Activated CD4-positive, alpha-beta T cell treated with anti-CD3 and anti-CD28 coated beads for 36 hours (primary cell): ENCODE measurements at places on chromosomes 3 and 15.

- peak; percentile 58 for DNase-seq
These were observed 497 bp upstream of the RPLP1 start for GRCh38 chr15:69451951-69452691.

DNA sequence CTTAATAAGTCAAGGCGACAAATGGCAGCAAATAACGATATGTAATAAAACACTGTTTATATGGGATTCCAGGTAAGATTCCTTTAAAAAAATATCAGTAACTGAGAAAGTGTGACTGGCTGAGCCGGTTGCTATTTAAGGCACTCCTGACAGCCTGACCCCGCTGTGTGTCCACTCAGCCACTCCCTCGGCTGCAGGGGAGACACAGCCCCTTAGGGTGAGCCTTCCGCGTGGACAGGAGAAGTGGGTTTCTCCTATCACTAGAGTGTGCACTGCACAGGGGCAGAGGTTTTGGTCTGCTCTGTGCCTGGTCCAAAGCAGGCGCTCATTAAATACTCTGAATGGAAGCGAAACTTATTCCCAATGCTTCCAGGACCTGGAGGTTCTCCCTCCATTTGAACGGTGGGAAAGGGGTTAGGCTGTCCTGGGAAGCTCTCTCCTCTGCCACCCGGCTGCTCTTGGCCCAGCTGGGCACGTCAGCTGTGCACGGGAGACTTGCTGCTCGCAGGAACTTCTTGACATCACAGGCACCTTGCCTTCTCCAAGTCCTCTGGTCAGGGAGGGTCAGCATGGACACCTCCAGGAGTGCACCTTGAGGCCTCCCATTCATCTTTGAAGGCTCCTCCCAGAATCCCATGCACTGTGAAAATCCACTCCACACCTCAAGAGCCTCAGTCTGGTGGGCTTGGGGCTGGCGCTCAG is 43.3 kb upstream of the SLCO2A1 start:
- DNase-seq: no peak

DNA sequence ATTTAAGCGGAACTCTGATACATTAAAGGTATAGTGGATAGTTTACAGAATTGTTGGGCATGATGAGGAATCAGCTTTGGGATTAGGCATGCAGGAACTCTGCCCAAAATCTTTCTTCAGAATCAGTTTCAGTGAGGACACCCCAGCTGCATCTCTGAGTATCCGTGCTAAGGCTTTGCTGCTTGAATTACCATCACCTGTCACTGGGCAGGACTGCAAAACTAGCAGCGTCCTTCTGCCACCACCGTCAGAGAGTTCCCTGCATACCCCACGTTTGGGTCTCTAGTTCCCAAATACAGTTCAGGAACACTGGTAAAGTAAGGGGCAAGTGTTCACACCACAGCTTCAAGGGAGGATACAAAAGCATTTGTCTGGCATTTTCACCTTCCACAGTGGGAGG is 164.6 kb upstream of the ARHGEF26 start:
- no peak for DNase-seq

GRCh38 chr3:149023951-149024350 is 32.6 kb downstream of the GYG1 start:
- no peak for DNase-seq

DNA sequence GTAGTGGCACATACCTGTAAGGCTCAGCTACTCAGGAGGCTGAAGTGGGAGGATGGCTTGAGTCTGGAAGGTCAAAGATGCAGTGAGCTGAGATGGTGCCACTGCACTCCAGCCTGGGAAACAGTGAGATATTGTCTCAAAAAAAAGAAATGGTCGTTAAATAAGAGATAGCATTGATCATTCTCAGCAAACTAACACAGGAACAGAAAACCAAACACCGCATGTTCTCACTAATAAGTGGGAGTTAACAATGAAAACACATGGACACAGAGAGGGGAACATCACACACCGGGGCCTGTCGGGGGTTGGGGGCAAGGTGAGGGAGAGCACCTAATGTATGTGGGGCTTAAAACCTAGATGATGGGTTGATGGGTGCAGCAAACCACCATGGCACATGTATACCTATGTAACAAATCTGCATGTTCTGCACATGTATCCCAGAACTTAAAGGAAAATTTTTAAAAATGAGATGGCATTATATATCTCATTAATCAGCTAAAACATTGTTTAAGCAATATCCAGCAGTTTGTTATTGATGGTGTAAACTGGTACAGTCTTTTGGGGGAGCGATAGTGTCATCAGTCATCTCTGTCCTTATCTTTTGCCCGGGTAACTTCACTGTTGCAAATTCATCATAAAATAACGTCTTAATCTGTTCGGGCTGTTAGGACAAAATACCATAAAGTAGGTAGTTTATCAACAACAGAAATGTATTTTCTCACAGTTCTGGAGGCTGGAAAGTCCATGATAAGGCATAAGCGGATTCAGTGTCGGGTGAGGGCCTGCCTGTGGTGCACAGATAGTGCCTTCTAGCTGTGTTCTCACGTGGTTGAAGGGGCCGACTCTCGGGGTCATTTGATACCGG is 1.7 kb upstream of the MAN2A2 start:
- no peak for DNase-seq

- no peak for DNase-seq
These were observed 8.2 kb downstream of the SLC27A2 start for GRCh38 chr15:50190166-50190570.

DNA sequence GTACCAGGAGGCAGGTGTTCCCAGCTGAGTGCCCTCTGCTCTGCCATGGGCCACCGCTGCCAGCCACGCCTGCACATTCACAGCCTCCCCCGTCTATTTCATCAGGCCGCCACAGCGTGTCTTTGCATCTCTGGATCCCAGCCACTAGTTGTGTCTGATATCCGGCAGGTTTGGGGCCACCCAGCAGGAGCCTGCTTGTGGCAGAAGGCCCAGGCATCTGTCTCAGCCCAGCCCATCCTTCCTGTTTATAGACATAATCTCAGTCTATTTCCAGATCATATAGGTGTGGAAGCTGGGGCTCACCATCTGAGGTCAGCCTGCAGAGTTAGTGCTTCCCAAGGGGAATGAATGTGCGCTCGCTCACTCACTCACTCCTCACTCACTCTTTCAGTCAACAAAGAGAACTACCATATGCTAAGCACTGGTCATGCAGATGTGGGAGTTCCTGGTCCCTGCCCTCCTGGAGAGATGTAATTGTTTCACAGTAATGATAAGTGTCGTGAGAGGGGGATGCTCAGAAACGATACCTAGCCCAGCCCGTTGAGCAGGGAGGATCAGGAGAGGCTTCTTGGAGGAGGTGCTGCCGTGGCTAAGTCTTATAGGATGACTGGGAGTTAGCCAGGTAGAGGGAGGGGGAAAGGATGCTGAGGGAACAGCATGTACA is 60.6 kb downstream of the FGD5 start:
- peak; percentile 48 for DNase-seq

DNA sequence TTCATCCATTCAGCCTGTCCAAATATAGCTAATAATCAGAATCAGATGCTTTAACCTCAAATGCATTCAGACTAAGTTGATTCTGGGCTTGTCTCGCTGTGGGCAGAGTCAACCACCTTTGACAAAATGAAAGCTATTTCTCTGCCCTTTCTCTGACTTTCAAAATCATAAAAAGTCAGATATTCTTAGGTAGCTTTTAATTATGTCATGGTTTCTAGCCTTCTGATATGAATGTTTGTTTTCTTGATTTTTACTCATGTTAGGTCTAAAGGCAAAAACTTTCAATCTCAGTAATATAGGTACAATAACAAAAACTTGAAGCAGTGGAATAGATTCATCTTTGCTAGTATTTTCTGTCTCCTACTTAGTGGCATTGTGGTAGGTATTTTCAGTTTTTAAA is 25.3 kb upstream of the C15orf61 start:
- no peak for DNase-seq

DNA sequence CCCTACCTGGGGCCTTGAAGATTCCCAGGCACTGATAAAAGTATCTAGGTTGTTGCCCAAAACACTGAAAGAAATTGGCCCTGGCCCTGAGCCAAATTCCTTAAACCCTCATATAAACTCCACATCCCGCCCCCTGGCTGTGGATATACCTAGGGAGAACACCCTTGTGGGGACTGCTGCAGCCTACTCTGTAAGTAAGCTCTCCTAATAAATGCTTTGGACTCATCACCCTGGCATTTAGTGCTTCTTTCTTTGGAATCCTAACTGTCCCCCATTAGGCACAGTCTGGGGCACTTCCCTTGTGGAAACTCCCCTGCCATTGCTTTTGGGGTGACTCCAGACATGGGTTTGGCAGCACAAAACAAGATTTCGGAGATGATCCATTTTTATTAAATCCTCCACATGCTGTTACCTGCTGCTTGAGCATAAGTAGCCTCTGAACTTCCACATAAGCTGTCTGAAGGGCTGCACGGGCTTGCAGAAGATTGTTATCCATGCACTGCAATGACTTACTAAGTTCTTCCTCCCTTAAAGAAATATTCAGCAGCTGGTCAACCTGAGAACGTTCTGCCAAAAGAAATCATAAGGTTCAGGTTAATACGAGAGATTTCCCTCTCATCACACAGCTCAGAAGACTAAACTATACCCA is 46.4 kb downstream of the ZNF106 start:
- no peak for DNase-seq
